ENCODE measurements at places on chromosomes 7 and 10. TPM values are rescaled to one million over a fixed set of nuclear protein-coding genes. Genes with fewer than 3 reads are reported as not detected.

The PNPLA8 gene
- 13.4 TPM for total RNA-seq

The OR9A2 gene
- total RNA-seq: not detected

The RARRES2 gene
- total RNA-seq: 226 TPM

The SPACDR gene
- total RNA-seq: not detected

The MSS51 gene
- 0.70 TPM for total RNA-seq

The PIK3CG gene
- total RNA-seq: 1.6 TPM

The DPY19L1 gene
- total RNA-seq: 10.6 TPM

The PPA1 gene
- total RNA-seq: 98.6 TPM

The CYP3A4 gene
- total RNA-seq: 3.0 TPM

The SEC31B gene
- 2.5 TPM for total RNA-seq

The FAM171A1 gene
- total RNA-seq: 22.3 TPM

The SKIDA1 gene
- total RNA-seq: 0.97 TPM

The PMS2 gene
- 6.0 TPM for total RNA-seq

The NPSR1 gene
- total RNA-seq: not detected

The FFAR4 gene
- 0.43 TPM for total RNA-seq

The SNCG gene
- 1.8 TPM for total RNA-seq

The TMEM176A gene
- total RNA-seq: 19.6 TPM

The CALML5 gene
- total RNA-seq: not detected

The WEE2 gene
- total RNA-seq: 0.19 TPM

The PNLIPRP1 gene
- total RNA-seq: 4,882 TPM

The SMIM30 gene
- 12.4 TPM for total RNA-seq

The IFIT1B gene
- not detected for total RNA-seq

The CALHM1 gene
- not detected for total RNA-seq

The IGF2BP3 gene
- 0.37 TPM for total RNA-seq

The ACTR3C gene
- total RNA-seq: 12.3 TPM
